Activated CD8-positive, alpha-beta memory T cell treated with anti-CD3 and anti-CD28 coated beads, Interleukin-2, amount 10 ng/mL, durations not matched to agents 7 days and 5 days (primary cell): ENCODE measurements at places on chromosomes 6 and 20.

GRCh38 chr6:13624871-13625288 is 9.7 kb downstream of the NOL7 start:
- no peaks in the 10 kb centered on the region for H3K27me3 ChIP-seq
- peaks cover 42% of the 10 kb centered on the region for H3K36me3 ChIP-seq
- no peak for DNase-seq
- peaks cover 11% of the 10 kb centered on the region for H3K4me1 ChIP-seq
- H3K4me3 ChIP-seq: no peak overlapping the region

GRCh38 chr20:7094438-7094997 is 327.0 kb downstream of the BMP2 start:
- no peak overlapping the region for H3K4me3 ChIP-seq
- no peak overlapping the region for H3K27ac ChIP-seq
- no peaks in the 10 kb centered on the region for H3K4me1 ChIP-seq
- H3K36me3 ChIP-seq: no peaks in the 10 kb centered on the region
- no peak for DNase-seq

- H3K27me3 ChIP-seq: peaks cover 26% of the 10 kb centered on the region
- H3K27ac ChIP-seq: peak overlapping the region; percentile 68
- peak overlapping the region; percentile 86 for H3K4me3 ChIP-seq
- H3K36me3 ChIP-seq: peaks cover 14% of the 10 kb centered on the region
These were observed 744 bp downstream of the RAB23 start for GRCh38 chr6:57221191-57221935.

- peaks cover 5% of the 10 kb centered on the region for H3K4me1 ChIP-seq
- no peak overlapping the region for H3K27ac ChIP-seq
- no peak overlapping the region for H3K4me3 ChIP-seq
These were observed 41.0 kb upstream of the TMEM217 start for GRCh38 chr6:37298958-37299357.

- H3K27me3 ChIP-seq: peaks cover 11% of the 10 kb centered on the region
- H3K27ac ChIP-seq: no peak overlapping the region
- H3K4me1 ChIP-seq: peaks cover 6% of the 10 kb centered on the region
- no peak for DNase-seq
- no peaks in the 10 kb centered on the region for H3K36me3 ChIP-seq
- no peak overlapping the region for H3K4me3 ChIP-seq
These were observed 2.5 kb downstream of the TTLL2 start for GRCh38 chr6:167327391-167327790.

GRCh38 chr6:108714766-108715414 is 133.3 kb upstream of the ARMC2 start:
- peaks cover 29% of the 10 kb centered on the region for H3K4me1 ChIP-seq
- H3K27me3 ChIP-seq: peaks cover 3% of the 10 kb centered on the region
- no peaks in the 10 kb centered on the region for H3K36me3 ChIP-seq

DNA sequence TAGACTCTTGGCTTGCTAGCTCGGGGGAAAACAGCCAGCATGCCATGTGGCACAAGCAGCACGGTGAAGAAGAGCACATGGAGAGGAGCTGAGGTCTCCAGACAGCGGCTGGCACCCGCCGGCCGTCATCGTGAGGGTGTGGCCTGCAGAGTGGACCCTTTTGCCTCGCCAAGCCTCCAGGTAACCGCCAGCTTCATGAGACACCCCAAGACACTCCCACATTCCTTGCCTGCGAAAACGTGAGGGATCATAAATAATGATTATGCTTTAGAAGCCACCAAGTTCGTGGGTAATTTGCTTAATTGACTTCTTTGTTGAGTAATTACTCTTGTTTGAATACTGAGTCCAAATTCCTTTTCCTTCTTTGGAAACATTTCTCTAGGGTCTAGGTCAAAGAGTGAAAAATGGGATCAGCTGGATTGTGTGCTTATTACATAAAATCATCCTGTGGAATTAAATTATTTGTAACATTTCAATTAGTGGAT is 23.2 kb downstream of the FAM50B start:
- peaks cover 8% of the 10 kb centered on the region for H3K4me1 ChIP-seq
- no peak overlapping the region for H3K4me3 ChIP-seq
- no peak overlapping the region for H3K27ac ChIP-seq
- DNase-seq: no peak

DNA sequence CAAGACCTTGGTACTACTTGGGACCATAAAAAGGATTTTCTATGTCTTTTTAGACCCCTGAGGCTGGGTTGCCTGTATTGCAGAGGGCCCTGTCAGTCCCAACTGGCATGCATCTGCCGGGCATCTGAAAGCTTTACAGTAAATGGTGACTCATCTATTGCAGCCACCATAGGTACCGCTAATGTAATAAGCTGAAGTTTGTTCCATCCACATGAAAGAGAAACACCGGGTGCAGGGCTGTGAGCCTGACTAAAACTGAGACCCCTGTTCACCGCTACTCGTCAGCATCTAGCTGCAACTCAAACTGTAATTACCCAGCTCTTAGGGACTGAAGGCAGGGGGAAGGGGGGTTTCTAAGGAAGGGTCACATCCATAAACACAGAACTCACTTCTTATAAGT is 49.5 kb downstream of the TRERF1 start:
- peak overlapping the region; percentile 61 for H3K4me3 ChIP-seq
- peaks cover 80% of the 10 kb centered on the region for H3K4me1 ChIP-seq
- peak; percentile 88 for DNase-seq
- peaks cover 26% of the 10 kb centered on the region for H3K36me3 ChIP-seq

GRCh38 chr6:18632670-18633410 is 245.7 kb downstream of the RNF144B start:
- H3K36me3 ChIP-seq: no peaks in the 10 kb centered on the region
- no peaks in the 10 kb centered on the region for H3K4me1 ChIP-seq
- no peak overlapping the region for H3K4me3 ChIP-seq
- H3K27me3 ChIP-seq: no peaks in the 10 kb centered on the region
- no peak overlapping the region for H3K27ac ChIP-seq

- DNase-seq: no peak
- H3K27ac ChIP-seq: no peak overlapping the region
- peaks cover 8% of the 10 kb centered on the region for H3K27me3 ChIP-seq
- H3K36me3 ChIP-seq: no peaks in the 10 kb centered on the region
- no peaks in the 10 kb centered on the region for H3K4me1 ChIP-seq
These were observed 13.4 kb upstream of the BTN3A2 start for GRCh38 chr6:26351544-26351953.

GRCh38 chr6:31614075-31614619 is 887 bp upstream of the AIF1 start:
- peaks cover 29% of the 10 kb centered on the region for H3K4me1 ChIP-seq
- peaks cover 7% of the 10 kb centered on the region for H3K36me3 ChIP-seq
- no peak overlapping the region for H3K4me3 ChIP-seq
- H3K27ac ChIP-seq: no peak overlapping the region

- no peak overlapping the region for H3K27ac ChIP-seq
- no peak for DNase-seq
- peaks cover 23% of the 10 kb centered on the region for H3K4me1 ChIP-seq
- no peaks in the 10 kb centered on the region for H3K27me3 ChIP-seq
- H3K36me3 ChIP-seq: no peaks in the 10 kb centered on the region
These were observed 41.9 kb downstream of the MTRES1 start for GRCh38 chr6:107069631-107070548.

DNA sequence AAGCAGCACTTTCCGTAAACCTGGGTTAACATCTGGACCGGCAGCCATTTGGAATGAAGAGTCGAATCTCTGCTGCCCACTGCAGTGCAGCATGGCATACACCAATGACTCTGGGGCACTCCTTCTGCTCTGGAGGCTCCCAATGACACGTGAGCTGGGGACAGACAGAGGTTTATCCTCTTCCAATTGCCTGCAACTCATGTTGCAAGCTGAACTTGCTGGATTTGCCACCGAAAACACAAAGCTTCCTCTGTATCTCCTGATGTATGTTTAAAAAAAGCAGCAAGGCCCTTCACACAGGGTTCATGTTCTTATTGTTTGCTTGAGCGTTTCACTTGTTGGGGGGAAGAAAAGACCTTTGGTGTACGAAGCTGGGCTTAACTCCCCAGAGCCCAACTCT is 10.8 kb downstream of the NCOA5 start:
- peaks cover 20% of the 10 kb centered on the region for H3K36me3 ChIP-seq
- no peak for DNase-seq
- no peaks in the 10 kb centered on the region for H3K27me3 ChIP-seq
- H3K4me3 ChIP-seq: no peak overlapping the region
- H3K4me1 ChIP-seq: peaks cover 2% of the 10 kb centered on the region

DNA sequence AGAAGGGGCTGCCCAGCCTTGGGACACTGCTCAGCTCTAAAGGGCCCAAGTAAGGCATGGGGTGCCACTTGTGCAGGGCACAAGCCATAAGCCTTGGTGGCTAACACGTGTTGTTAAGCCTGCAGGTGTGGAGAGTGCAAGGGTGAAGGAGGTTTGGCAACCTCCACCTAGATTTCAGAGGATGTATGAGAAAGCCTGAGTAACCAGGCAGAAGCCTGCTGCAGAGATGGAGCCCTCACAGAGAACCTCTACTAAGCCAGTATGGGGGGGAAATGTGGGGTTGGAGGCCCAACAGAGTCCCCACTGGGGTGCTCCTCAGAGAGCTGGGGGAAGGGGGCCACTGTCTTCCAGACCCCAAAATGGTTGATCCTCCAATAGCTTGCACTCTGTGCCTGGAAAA is 32.6 kb downstream of the SERINC1 start:
- H3K4me1 ChIP-seq: peaks cover 3% of the 10 kb centered on the region
- peaks cover 75% of the 10 kb centered on the region for H3K36me3 ChIP-seq
- no peak for DNase-seq
- no peak overlapping the region for H3K4me3 ChIP-seq
- H3K27ac ChIP-seq: no peak overlapping the region

GRCh38 chr20:39399463-39399862 is 437.3 kb downstream of the DHX35 start:
- no peaks in the 10 kb centered on the region for H3K27me3 ChIP-seq
- no peaks in the 10 kb centered on the region for H3K4me1 ChIP-seq
- no peak overlapping the region for H3K4me3 ChIP-seq
- H3K36me3 ChIP-seq: no peaks in the 10 kb centered on the region
- DNase-seq: no peak

DNA sequence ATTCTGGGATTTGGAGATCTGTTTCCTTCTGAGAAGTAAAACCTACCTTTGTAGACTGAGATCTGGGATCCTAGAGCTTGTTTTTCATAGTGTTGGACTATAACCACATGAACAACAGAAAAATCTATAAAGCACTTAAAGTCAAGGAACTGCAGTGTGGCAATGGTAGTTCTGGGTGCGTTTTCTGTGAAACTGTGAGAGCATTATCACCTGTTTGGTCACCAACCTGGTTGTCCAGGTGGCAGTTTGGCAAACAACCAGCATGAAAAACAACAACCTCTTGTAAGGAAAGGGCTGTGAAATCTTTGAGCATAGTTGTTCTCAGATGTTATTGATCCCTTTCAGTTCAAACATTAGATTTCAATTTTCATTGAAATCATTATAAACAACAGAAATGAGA is 215.8 kb upstream of the CITED2 start:
- no peak overlapping the region for H3K4me3 ChIP-seq
- H3K4me1 ChIP-seq: peaks cover 3% of the 10 kb centered on the region
- H3K27me3 ChIP-seq: peaks cover 3% of the 10 kb centered on the region
- H3K27ac ChIP-seq: no peak overlapping the region

GRCh38 chr20:19620446-19620845 is 137.6 kb upstream of the RIN2 start:
- H3K4me1 ChIP-seq: no peaks in the 10 kb centered on the region
- H3K27me3 ChIP-seq: no peaks in the 10 kb centered on the region
- no peaks in the 10 kb centered on the region for H3K36me3 ChIP-seq

- no peak for DNase-seq
- H3K4me3 ChIP-seq: no peak overlapping the region
- H3K36me3 ChIP-seq: peaks cover 30% of the 10 kb centered on the region
- no peak overlapping the region for H3K27ac ChIP-seq
- H3K4me1 ChIP-seq: peaks cover 9% of the 10 kb centered on the region
These were observed 46.3 kb downstream of the TP53INP2 start for GRCh38 chr20:34750484-34750883.

GRCh38 chr6:71239694-71240093 is 48.9 kb upstream of the OGFRL1 start:
- no peak overlapping the region for H3K27ac ChIP-seq
- no peaks in the 10 kb centered on the region for H3K36me3 ChIP-seq
- no peak for DNase-seq
- peaks cover 3% of the 10 kb centered on the region for H3K27me3 ChIP-seq
- H3K4me1 ChIP-seq: no peaks in the 10 kb centered on the region

DNA sequence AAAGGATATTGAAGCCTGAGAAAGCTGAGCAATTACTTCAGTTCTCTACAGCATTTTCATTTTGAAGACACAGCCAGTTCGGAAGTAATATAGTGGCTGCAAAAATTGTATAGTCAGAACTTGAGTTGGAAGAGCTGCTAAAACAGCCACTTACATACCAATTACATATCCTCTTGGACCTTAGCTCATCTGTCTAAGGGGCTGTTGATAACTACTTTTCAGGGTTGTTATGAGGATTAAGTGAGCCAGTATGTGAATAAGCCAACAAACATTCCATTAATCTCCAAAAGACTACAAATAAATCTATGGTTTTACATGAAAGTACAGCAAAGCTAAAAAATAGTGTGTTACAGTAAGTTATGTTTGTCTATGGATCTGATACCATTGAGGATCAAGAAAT is 59.7 kb downstream of the TMEM200A start:
- DNase-seq: no peak
- H3K4me1 ChIP-seq: no peaks in the 10 kb centered on the region
- no peak overlapping the region for H3K27ac ChIP-seq
- H3K4me3 ChIP-seq: no peak overlapping the region
- no peaks in the 10 kb centered on the region for H3K27me3 ChIP-seq

DNA sequence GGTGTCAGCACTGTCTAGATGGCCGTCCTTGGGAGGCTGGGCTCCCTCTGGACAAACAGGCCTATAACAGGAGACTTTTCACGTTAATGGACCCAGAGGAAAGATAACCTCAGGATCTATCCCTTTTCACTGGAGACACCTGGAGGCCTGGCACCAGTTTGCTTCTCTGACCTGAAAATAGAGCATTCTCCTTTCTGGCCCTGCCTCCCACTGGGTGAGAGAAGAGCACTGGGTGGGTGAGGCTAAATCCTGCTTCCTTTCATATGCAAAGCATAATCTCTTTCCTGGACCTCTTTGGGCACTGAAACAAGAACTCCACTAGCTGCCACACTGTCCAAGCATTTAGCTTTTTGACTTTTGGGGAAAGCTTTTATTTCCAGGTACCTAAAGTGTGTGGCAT is 78.3 kb downstream of the FOXO3 start:
- no peak for DNase-seq
- no peaks in the 10 kb centered on the region for H3K36me3 ChIP-seq
- H3K27ac ChIP-seq: no peak overlapping the region

DNA sequence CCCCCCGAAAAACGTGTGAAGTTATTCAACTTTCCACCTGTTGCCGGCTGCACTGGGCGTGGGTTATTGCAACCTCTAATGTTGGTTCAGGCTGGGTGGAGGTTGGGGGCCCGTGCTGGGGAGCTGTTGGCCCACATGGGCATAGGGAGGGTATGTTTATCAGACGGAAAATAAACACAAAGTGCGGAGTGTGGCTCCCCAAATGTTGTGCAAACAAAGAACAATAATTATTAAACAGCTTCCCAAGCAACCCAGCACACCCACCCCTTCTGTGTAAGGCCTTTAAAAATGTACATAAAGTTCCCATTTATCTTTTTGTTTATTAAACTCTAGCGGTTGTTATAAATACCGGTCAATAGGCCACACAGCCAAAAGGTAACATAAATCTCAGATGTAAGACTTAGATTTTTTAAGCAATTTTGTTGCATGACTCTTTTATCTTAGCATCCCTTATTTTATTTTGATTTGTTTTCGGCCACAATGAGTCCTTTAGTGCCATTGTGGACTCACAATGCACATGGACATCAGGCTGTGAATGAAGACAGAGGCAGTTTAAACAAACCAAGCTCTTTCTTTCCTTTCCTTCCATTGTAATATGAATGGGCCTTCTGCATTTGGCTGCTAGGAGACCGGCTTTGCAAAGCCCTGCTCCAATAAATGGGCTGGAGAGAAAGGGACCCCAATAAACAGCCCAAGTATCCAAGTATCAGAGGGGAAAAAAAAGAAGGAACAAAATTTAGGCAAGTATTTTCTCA is 6.9 kb upstream of the DLL1 start:
- no peak for DNase-seq
- H3K27ac ChIP-seq: no peak overlapping the region
- H3K36me3 ChIP-seq: peaks cover 6% of the 10 kb centered on the region
- no peak overlapping the region for H3K4me3 ChIP-seq
- peaks cover 19% of the 10 kb centered on the region for H3K4me1 ChIP-seq
